ENCODE measurements at places on chromosomes 2 and 18.

GRCh38 chr2:38528534-38528933 is 74.2 kb downstream of the HNRNPLL start:
- no peak for DNase-seq

DNA sequence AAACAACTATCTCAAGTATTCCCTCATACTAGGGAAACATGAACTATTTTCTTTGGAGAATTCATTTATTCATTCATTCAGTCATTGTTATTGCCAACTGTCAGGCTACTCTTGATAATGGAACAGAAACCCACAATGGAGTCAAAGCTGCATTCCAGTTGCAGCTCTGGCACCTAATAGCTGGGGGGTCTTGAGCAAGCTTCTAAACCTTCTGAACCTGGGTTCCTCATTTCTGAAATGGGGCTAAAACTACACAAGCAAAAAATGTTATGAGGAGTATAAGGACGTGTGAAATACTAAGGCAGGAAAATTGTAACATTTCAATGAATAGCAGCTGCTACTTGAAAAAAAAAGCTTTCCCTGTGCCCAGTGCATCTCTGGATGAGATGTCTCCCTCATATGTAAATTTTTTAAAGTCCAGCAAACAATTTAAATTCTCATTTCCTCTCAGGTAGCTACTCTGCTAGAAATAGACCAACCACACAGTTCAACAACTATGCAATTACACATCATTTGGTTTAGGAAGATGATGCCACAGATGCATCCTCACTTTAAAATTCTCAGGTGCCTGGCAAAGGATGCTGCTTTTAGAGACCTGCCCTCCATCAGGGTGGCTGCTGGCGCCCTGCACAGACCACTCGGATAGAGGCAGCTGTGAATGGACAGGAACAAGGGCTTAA is 38.5 kb downstream of the SPRED2 start:
- no peak for DNase-seq

- DNase-seq = no peak
Observed at GRCh38 chr2:191610756-191611155, 67.2 kb upstream of the NABP1 start.

DNA sequence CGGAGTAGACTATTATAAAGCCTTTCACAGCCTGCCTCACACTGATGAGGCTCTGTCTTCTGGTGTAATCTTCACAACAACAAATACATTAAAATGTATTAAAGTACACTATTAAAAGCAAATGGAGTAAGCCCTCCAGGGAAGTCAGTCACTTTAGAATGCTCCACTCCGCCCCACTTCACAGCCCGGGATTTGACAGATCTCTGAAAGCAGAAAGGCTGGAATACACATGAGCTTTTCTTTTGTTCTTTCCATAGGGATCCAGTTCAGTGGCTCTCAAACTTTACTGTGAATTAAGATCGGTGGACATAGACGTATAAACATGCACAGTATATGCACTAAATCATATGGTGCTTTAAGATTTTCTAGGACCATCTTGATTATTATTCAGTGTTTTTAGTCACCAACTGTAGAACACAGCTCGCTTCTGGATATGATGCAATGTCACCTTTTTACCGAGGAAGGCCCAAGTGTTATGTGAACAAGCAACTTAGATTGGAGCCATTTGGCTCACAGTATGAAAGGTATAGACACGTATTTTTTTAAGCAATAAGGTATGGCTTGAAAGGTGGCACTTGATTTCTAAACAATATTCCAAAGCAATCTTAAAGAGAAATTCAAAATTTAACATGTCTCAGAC is 151.1 kb downstream of the PRKCE start:
- no peak for DNase-seq

DNA sequence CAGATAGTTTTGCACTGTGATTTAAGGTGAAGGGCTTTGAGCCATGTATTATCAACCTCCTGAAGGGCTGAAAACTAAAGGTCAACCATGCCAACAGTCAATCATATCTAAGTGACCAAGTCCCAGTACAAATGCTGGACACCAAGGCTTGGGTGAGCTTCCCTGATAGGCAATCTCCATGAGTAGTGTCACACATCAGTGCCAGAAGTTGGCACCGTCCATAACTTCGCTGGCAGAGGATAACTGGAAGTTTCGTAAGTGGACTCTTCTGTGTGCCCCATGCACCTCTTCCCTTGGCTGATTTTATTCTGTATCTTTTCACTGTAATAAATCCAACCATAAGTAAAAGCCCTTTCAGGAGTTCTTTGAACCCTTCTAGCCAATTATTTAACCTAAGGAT is 13.2 kb downstream of the REV1 start:
- DNase-seq = no peak

- no peak for DNase-seq
Observed at GRCh38 chr2:152428800-152429582, 94.0 kb downstream of the FMNL2 start.

DNA sequence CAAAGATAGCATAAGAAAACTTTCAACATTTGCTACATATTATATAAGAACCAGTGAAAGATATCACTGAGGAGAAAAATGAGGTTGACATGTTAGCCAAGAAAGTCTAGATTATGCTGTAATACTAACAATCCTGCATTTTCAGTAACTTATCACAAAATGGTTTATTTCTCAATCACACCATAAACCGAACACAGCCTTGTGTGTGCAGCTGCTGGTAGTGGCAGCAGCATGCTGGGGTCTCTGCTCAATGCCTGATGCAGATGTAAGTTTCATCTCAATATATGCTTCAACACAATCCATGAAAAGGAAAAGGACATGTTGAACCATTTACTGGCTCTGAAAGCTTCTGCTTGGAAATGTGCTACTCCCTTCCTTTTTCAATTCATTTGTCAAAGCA is 376.3 kb downstream of the GPD2 start:
- no peak for DNase-seq

DNA sequence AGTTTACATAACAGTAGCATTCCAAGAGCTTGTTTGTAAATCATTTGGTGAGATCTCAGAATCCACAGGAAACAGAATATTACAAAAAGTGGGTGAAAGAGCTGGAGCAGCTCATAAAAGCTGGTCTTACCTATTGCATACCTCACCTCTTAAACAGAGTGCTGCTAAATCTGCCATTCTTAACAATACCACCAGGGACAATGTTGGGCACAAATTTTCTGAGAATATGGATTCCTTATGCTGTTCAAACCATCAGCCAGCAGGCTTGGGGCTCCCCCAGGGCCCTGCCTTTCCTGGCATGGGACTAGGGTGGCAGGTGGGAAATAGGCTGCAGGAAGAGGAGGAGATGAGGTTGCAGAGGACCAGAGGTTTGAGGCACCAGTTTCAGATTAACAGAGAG is 55.6 kb downstream of the TGFA start:
- no peak for DNase-seq

DNA sequence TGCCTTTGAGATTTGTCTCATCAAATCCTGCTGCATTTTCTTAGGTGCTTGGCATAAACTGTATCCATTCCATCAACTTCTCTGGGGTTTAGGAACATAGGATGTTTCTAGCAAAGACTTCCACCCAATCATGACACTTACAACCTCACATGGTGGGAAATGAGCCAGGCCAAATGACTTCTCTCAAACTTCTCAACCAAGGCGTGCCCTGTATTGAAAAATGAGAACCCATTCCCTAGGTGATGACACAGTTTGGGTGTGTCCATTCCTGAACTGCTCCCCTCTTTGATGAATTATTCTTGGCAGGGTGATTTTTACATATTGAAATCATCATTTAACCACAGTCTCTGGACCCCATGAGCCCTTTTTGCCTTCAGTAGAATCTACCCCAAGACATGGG is 161.1 kb downstream of the EN1 start:
- no peak for DNase-seq

GRCh38 chr18:23710068-23710527 is 20.8 kb downstream of the LAMA3 start:
- DNase-seq = peak; percentile 72

- no peak for DNase-seq
Observed at GRCh38 chr2:38407111-38407682, 30.1 kb upstream of the ATL2 start.

- no peak for DNase-seq
Observed at GRCh38 chr2:219570924-219571310, 422 bp downstream of the OBSL1 start.

DNA sequence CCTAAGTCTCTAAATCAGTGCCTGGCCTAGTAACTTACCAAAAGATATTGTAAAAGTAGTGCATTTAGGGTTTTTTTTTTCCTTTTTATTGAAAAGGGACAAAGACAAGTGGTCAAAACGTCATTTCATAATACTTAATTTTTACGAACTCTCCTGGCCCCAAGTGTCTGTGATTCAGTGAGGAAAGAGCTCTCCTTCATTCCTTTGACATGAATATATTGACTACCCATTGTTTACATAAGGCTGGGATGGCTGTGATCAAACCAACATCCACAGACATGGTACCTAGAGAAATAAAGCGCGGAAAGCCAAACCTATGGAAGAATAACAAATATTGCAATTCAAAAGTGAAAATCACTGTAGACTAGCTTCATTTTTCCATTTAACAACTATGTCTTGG is 198.4 kb downstream of the BABAM2 start:
- DNase-seq = peak; percentile 53

DNA sequence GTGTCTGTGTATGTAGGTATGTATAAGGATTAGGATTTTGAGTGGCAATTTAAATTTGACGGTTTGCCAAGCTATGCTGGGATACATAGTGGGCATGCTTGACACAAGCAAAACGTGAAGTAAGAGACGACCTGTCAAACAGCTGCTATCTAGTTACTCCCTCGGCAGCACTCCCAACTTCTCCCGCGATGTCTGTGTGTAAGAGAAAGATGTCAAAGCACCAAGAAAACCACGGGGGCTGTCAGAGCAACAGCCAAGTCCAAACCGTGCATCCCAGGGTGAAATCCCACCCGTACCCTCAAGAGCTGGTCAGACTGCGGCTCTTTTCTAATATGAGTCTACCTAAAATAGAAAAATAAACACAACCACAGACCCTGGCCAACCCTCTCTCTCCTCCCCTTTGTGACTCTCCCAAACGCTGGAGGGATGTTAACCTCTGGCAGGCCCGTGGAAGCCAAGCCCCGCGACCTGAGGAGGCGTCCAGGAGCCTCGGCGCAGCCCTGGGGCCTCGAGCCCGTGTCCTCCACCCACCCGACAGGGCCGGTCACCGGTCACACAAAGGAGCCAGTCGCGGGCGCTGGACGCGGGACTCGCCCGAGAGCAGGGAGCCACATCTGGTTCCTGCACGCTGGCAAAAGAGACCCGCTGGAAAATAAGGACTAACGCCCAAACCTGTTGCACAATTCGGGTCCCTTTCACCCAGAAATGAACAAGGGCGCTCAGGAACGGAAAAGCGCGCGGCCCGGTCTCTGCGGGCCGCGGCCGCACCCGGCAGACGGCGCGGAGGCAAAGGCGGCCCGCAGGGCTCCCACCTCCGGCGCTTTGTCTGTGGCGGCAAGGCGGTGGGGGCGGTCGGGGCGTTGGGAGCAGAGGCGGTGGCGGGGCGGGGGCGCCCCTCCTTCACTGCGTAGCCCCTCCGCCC is 925 bp downstream of the SESTD1 start:
- DNase-seq = peak; percentile 36

All from HT1080 (cell line).